ENCODE measurements at places on chromosomes 4 and X.

GRCh38 chr4:186826846-186827533 lies 103.3 kb upstream of the FAT1 start:
- no peak for DNase-seq

DNA sequence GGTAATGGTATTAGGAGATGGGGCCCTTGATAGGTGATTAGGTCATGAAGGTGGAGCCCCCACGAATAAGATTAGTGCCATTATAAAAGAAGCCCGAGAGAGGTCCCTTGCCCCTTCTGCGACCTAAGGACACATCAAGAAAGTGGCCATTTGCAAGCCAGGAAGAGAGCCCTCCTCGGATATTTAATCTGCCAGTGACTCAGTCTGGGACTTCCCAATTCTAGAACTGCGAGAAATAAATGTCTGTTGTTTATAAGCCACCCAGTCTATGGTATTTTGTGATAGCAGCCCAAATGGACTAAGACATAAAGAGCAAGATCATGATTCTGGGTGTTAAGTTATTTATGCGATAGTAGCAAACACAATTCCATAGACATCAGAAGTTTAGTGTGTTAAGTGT lies 192.2 kb downstream of the LDB2 start:
- no peak for DNase-seq

DNA sequence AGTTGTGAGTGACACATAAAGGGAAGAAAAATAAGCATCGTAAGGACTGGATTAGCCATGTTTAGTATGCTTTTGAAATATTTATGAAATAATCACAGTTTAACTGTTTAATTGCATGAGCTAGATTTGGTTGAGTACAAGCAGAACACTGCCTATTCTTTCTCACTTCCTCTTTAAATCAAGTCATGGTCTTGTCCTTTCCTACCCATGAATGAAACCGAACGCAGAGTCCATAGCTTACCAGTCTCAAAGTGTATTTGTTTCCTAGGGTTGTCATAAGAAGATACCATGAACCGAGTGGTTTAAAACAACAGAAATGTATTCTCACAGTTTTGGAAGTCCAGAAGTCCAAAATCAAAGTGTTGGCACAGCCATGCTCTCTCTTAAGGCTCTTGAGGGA lies 684.0 kb upstream of the MAGEB2 start:
- no peak for DNase-seq

DNA sequence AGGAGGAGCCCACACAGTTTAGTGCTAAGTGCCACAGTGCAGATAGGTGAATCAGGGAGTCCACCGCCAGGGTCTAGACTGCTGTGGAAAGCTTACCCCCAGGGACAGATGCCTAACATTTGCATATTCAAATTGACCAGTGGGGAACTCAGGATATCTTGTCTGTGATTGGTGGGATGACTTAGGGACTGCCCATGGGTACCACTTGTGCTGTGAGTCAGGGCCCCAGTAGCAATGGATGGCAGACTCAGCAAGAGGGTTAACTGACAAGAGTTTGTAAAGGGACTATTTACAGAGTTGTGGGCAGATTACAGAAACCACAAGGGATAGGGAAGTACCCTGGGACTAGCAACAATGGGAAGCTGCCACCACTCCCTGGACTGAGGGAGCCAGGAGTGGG lies 282.1 kb downstream of the BCOR start:
- no peak for DNase-seq

GRCh38 chrX:119467433-119467832 lies 811 bp upstream of the SLC25A5 start:
- no peak for DNase-seq

- DNase-seq: no peak
Measured at GRCh38 chr4:23455456-23456158, 434.2 kb downstream of the PPARGC1A start.

- DNase-seq: no peak
Measured at GRCh38 chrX:136954930-136955329, 74.4 kb upstream of the RBMX start.

Data from activated naive CD4-positive, alpha-beta T cell treated with anti-CD3 and anti-CD28 coated beads, Interleukin-2, amount 50 U/mL, for 72 hours (primary cell).